Mesenteric fat pad (tissue), 1 donor: ENCODE measurements at places on chromosomes 7 and 10. TPM values are rescaled to one million over a fixed set of nuclear protein-coding genes. Genes with fewer than 3 reads are reported as not detected.

DNA sequence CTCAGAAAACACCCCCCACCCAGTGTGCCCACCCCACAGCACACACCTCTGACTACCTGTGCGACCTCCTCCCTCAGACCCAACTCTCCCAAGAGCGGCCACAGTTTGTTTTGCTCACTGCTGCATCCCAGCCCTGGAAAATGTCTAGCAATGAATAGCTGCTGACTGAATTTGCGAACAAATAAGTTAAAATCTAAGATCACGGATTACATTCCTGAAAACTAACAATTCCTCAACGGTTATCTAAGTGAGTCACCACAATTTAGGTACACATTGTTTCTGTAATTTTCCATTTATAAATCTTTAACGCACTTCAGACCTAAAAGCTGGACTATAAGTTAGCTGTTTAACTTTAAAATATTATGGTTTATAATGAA is 235.2 kb downstream of the ZMYND11 start:
- DNase-seq: no peak

GRCh38 chr7:150931199-150931869 is 46.8 kb downstream of the KCNH2 start:
- DNase-seq: no peak

- no peak for DNase-seq
Measured at GRCh38 chr10:103793429-103793828, 61.9 kb downstream of the SH3PXD2A start.

GRCh38 chr7:17094963-17095574 is 203.4 kb upstream of the AHR start:
- DNase-seq: no peak

DNA sequence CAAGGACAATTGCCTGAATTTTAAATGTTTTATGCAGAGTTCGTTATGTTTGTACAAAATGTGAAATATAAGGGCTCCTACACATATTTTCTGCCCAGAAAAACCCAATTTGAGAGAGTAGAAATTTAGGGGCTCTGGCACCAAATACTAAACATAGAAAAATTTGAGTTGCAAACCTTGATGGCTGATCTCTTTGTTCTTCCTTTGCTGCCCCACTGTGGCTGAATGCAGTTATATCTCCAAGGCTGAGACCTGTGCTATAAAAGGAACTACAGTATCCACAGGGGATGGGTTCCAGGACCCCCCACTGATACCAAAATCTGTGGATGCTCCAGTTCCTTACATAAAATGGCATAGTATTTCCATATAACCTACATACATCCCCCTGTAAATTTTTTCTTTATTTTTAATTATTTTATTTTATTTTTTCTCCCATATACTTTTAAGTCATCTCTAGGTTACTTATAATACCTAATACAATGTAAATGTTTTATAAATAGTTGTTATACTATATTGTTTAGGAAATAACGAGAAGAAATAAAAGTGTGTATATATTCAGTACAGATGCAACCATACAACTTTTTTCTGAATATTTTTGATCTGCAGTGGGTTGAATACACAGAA is 22.5 kb downstream of the CFAP43 start:
- no peak for DNase-seq

Gene FKBP6
- total RNA-seq: not detected

DNA sequence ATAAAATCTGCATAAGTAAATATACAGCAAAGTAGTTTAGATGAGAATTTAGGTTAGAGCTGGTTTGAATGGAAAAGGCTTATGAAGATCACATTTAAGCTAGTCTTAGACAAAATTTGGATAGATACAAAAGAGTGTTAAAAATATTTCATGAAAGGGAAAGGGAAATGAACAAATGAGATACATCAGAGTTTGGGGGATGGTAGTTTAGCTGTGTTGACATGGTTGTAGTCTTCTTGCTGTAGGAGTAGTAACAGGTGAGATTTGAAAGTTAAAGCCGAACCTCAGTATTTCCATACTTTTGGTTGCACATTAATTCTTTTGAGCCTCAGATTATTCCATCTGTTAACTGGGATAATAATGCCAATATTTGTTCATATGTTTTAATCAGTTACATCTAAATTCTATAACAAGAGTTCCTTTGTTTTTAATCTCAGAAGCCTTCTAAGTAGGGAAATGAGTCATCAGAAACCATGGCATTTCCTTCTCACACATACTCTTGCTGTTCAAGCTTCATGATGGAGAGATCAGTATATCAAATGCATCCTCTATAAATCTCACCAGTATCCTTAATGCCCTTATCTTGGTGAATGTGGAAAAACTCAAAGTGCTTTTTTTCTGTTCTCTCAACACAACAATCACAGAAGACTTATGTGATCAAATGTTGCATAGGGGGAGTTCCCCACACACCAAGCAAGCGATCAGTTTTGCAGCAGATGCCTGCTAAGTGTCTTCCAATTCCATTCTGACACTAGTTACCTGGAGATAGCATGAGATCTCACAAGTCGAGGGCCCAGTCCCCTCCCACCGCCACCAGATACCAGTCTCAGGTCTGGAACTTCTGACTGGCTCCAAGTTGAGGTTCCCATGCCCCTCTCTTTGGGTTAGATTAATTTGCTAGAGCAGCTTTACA is 84.7 kb downstream of the MAPK8 start:
- no peak for DNase-seq

Gene RASA4B
- total RNA-seq: 16.3 TPM
